Stimulated activated CD8-positive, alpha-beta memory T cell treated with anti-CD3 and anti-CD28 coated beads, Interleukin-12 subunit alpha, Interleukin-12 subunit beta, amount 100 ng/mL, for 4 hours (primary cell): ENCODE measurements at places on chromosomes 1 and 21.

DNA sequence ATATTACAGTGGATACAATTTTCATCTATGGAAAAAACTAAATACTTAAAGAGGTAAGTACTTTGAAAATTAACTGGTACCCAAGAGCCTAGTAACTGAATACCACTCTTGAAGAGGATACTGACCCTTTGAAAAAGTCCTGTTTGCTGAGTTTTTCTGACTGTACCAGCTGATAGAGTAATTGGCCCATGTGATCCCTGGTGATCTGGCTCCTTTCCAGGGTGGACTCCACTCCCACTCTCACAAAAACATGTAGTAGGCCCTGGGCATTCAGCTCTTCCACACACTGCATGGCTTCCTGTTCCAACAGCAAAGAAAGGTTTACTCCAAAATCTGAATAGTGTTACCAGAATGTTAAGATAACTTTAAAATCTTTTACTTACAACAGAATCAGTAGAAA lies 53.6 kb upstream of the HP1BP3 start:
- no peak for DNase-seq

DNA sequence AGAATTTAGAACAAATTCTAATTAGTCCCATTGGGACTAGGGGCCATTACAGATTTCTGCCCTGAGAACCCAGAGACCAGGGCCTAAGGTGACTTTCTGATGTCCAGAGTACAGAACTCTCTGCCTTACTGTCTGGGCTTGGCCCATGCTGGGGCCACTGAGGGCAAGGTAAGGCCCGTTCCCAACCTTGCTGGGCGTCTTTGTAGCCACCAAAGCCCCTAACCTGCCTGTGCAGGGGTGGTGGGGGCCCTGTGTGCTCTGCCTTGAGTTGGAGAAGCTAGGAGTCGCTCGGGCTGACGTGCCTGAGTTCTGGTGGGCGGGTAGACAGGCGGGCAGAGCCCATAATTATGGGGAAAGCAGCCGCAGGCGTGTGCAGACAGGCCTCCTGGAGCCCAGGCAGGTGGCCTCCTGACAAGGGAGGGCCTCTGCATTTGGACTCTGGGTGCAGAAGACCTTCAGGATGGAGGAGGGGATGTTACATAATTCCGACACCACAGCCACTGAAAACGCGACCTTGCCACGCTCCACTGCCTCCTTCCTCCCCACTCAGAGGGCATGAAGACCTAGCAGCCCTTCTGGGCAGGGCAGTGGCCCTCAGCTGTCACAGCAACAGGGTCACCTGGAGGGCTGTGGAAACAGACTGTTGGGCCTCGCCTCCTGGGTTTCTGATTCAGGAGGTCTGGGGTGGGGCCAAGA lies 239.9 kb upstream of the TMEM51 start:
- no peak for DNase-seq

DNA sequence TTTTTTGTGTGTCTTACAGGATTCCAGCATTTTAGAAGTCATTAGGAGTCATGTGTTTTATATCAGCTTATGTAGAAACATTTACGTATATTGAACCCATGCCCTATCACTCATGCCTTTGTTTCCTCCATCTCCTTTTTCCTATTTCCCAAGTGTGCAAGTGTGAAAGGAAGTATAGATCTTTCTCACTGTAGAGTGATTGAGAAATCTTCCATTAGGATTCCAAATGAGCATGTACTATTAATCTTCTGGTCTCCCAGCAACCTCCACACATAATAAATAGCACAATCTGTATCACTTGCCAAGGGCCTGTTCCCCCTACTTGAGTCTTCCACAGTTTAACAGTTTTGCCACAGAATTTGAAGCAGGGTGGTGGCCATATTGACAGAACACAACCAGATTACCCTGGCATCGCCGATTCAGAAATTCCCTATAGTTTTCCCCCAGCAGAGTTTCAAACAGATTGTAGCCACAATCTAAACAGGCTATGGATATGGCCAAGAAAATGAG lies 1052.8 kb downstream of the TTLL7 start:
- no peak for DNase-seq

DNA sequence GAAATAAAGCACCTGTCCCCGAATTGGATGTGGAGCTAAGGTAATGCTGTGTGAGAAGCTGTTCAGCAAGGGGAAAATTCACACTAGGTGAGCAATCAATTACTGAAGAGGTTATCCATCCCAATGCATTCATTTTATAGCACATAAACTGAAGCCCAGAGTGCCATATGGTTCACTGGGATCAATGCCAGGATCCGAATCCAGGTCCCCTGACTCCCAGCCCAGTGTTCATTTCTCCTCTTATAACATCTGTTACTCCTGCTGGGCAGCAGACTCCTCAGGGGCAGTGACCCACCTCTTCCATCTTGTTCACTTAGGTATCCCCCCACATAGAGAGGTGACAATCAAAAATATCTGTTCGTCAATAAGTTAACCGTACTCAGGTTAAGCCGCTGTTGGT lies 13.2 kb upstream of the SEC16B start:
- no peak for DNase-seq

- no peak for DNase-seq
Observed at GRCh38 chr21:45053561-45054226, 20.7 kb upstream of the ADARB1 start.

GRCh38 chr1:63969441-63969901 lies 195.7 kb downstream of the ROR1 start:
- DNase-seq: no peak

DNA sequence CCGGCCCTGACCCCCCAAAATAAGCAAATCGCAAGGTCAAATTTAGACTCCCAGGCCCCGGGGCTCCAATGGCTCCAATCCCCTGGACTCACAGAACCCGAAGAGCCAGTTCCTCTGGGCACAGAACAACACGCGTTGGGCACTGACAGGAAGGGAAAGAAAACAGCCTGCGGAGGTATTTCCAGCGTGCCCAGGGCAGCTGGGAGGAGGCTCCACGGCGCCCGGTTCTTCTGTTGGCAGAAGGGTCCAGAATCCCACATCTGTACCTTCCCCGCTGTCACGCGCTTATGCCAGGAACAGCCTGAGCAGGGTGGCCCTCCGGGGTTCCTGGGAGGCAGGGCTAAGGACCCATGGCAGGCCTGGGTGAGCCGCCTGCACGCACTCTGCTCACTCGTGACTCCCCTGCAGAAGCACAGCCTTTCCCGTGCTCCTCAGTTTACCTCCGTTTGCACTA lies 85.5 kb downstream of the RIPK4 start:
- DNase-seq: no peak

GRCh38 chr1:233290396-233291034 lies 5.0 kb downstream of the PCNX2 start:
- DNase-seq: no peak

- no peak for DNase-seq
Observed at GRCh38 chr1:15330028-15330427, 79.7 kb upstream of the EFHD2 start.

DNA sequence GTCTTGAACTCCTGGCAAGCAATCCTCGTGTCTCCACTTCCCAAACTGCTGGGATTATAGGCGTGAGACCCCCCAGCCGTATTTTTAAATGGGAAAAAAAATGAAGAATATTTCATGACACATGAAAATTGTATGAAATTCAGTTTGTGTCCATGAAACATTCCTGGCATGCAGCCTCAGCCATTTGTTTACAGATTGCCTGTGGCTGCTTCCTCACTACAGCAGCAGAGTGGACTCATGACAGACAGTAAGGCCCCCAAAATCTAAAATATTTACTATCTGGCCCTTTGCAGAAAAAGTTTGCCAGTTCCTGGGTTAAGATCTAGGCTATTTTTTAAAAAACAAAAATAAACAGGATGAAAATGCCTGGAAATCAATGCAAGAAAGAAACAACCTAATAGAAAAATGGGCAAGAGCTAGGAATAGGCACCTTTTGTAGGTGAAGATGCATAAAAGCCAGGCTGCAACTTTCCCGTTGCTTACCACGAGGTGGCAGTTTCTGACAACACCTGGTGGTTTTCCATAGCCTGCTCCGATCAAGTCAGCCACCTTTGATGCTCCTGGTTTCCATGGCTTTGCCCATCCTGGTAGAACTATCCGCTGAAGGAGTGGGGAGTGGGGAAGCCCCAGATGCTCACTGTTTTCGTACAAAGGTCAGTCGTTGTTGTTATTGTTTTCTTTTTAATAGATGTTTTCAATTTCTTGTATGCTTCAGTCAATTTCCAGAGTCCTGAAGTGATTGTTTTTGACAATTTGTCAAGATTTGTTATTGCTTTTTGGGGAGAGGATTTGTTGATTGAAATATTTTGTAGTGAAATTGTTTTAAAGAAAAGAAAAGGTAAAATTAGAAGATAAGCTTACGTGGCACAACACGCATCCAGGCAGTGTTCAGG lies 24.3 kb downstream of the UBE2Q1 start:
- DNase-seq: no peak

DNA sequence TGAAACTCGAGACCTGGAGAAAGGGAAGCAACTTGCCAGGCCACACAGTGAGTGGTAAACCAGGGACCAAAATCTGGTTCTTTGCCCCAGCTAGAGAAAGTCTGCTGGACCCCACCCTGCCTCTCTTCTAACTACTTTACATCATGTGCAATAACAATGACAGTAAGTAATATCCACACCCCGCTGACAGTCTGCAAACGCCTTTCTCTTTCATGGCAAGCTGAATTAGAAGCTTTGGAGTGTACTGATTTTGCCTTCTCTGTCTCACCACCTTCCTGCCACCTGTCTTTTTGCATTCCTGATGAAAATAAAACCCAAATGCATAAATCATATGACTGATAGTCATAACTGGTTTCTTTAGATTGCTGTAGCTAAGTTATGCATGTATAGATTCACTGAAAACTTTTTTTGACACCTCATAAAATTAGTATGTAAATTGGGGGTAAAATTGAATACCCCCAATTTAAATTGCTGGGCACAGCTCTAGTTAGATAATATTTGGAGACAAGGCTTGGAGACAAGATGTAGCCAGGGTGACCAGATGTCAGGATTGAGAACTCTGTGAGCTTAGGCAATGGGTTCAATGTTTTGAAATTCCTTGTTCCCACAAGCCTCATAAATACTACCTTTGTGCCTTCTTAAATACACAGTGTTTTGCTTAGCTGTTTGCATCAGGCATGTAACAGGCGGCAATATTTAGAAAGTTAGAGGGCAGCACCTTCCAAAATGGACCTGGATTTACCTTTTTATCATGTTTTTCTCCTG lies 73.5 kb downstream of the ST6GALNAC5 start:
- no peak for DNase-seq

- no peak for DNase-seq
Observed at GRCh38 chr1:41468122-41468762, 16.2 kb downstream of the EDN2 start.

GRCh38 chr1:197920414-197921117 lies 3.4 kb downstream of the LHX9 start:
- DNase-seq: no peak

GRCh38 chr1:68401506-68401905 lies 48.2 kb downstream of the RPE65 start:
- no peak for DNase-seq

- DNase-seq: no peak
Observed at GRCh38 chr1:67540733-67541125, 110.5 kb upstream of the SERBP1 start.

- DNase-seq: no peak
Observed at GRCh38 chr1:72635719-72636118, 353.4 kb upstream of the NEGR1 start.

- DNase-seq: no peak
Observed at GRCh38 chr1:204384636-204385352, 25.1 kb upstream of the PLEKHA6 start.

DNA sequence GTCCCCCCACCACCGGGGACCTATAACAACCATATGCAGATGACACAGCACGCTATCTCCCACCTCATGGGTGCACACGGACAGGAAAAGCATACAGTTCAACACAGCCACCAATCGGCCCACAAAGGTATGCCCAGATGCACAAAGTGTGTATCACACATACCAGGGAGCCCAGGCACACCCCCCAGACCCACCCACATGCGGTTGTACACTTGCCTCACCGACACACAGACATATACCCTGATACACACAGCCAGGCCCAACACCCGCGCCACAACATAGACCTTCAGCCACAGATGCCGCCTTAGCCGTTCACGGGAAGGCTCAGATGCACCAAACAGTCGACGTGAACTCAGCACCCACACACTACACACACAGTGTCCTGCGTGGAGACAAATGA lies 5.5 kb downstream of the CROCC start:
- no peak for DNase-seq

DNA sequence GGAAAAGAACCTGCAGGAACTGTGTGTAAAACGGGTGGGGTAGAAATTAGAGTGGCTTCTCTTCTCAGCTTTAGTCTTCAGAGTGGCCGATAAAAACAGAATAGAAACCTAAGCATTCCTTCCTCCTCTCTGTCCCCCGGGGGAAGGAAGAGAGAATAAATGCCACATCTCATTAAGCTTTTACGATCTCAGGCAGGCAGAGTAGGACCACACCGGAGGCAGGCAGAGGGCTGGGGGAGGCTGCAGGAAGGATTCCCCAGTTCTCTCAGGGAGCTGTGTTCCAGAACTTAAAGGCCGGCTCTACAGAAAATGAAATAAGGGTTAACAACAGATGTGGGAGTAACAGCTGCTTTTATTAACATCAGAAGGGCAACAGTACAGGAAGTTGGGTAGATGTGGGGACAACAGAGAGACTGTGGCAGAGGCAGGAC lies 24.5 kb upstream of the MEF2D start:
- DNase-seq: no peak

GRCh38 chr1:229342656-229343569 lies at the start of gene CCSAP:
TSS of gene CCSAP (minus strand) at chr1:229343047. CDS start at chr1:229342465, 582 bp downstream.
- DNase-seq: peak; percentile 51

GRCh38 chr1:107900090-107900945 lies 64.7 kb downstream of the VAV3 start:
- DNase-seq: no peak

- DNase-seq: no peak
Observed at GRCh38 chr1:62417351-62417999, 19.4 kb upstream of the USP1 start.

DNA sequence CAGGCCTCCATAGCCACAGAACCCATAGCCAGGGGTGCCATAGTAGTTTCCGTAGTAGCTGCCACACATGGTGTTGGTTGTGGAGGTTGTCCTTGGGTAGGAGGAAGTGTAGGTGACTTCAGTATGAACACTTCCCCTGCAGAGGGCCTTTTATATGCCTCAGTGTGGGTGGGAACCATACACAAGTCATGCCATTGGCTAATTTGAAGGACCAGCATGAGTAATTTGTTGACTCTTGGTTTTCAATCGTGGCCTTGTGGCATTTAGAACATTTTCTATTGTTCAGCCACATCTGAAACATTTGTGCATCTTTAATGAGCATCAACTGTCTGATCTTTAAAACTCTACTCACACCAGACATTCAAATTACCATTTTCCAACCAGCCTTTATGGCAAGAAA lies at the start of gene KRTAP6-1:
Gene KRTAP6-1, minus strand, starts transcription at position 95 of the 400 bp plus-strand sequence. Its CDS starts 26 bp downstream, at position 69.
- no peak for DNase-seq

DNA sequence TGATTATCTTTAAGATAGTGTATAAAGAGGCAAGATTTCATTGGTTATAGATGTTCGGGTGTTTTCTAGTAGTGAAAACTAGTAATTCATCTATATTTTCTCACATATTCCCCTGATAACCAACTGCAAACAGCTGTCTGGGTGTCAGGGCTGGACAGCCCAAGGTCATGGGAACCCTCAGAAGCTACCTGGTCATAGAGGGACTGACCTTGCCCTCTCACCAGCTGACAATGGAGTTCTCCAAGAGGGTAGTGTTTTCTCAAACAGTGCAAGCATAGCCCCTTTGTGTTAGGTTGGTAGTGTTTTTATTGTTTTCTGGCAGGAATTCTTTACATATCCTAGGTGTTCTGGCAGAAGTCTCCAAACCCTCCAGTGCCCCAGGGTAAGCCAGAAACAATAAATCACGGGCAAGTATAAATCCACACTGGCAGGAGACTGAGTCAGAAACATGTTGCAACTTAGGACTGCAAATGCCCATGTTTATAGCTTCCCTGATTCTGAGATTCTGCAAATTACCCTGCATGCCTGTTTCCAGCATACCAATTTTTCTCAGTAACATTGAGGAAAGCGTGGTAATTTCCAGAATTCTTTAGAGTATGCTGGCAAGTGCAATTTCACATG lies 82.8 kb upstream of the ATP1A1 start:
- DNase-seq: no peak
